ENCODE measurements at places on chromosomes 16 and 17.

DNA sequence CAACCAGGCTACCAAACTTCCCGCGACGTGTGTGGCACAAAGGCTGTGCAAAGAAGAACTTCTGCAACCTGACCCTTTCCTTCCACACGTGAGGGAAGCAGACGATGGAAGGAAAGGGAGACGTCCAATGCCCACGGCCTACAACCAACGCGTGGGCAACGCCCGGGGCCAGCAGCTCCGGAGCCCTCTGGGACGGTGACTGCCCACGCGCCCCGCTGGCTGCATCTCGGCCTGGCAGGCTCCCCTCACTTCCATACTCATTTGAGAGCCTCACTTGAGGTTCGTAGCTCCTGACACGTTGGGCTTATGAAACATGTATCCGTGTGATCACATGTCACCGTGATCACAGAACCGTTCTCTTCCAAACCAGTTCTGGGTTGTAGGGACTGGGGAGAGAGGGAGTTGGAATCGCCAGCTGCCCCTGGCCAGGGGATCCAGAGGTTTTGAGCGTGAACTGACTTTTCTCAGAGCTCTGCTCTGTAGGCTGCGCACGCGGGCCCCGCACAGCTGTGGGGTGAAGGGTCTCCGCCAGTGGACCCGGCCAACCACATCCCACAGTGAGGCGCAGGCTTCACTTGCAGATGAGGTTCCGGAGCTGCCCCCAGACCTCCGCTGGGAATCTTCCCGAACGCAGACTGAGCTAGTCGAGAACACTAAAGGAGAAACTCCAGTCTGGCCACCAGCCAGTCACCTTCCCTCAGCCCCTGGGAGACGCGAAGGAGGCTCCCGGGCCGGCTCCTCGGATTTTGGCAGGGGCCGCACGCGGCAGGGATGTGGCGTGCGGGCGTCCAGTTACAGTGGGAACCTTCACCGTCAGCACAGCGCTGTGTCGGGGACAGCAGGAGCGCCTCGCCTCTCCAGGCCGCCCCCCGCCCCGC, 1.0 kb downstream of the LMF1 start:
- no peak for DNase-seq

DNA sequence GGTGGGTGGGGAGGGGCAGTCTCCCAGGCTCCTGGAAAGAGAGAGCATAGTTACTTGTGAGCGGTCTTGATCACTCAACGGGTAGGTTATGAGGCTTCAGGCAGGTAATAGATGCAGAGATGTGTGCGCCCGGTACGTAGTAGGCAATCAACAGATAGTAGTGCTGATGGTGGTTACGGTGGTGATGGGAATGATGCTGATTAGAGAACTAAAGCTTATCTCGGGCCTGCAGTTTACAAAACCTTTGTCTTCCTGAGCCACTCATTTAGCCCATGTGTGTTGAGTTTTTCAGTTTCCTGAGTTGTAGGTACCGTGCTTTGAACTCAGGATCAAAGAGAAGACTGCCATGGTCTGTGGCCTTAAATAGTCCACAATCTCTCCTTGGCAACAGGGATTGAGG, 401.0 kb downstream of the SNX29 start:
- no peak for DNase-seq

DNA sequence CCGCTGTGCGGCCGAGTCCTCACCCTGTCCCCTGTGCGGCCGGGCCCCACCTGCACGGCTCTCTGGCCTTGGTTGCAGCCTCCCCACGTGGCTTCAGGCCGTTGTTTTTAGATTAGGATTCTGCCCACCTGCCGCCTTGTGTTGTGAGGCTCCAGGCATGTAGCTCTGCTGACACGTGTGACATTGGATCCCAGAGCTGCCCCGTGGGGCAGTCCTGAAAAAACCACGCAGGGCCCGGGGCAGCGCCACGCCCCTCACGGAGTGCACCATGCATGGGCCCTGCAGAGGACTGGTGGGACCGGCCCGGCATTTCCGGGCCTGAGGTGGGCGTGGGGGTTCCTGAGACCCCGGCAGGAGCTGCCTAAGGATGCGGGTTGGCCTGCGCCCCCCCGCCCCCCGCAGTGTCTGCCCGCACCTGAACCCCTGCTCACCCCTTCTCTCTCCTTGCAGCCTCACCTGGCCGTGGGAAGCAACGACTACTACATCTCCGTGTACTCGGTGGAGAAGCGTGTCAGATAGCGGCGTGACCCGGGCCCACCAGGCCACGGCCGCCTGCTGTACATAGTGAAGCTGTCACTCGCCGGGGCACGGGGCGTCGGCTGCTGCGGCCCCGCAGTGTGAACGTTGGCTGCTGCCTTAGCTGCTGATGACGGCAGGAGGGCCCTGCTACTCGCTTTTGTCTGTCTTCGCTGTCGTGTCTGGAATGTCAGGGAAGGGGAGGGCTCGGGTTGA, 27.7 kb upstream of the CHMP6 start:
- no peak for DNase-seq

DNA sequence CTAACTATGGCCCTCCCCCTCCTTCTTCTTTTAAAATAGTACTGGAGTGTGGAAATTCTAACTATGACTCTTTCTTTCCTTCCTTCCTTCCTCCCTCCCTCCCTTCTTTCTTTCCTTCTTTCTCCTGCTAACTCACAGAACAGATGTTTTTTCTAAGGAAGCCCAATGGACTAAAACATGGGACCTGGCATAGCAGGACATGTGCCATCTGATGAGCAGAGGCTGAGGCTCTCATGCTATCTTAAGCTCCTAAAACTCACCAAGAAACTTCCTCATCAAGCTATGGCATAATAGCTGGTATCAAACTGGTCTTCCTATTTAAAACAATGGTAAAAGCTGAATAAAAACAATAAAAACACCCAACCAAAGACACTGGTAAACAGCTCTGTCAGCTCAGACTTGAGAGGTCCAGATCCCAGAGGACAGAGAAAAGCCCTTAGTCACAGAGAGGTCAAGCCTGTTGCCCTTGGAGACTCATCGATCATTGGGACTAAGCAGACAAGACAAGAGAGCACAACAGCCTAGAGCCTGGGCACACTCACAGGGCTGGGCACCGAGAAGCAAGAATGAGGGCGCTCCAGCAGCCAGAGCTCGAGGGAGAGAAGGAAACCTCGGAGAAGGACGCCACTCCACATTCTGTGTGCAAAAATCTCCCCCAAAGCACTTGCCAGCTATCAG, 27.6 kb downstream of the SLC38A10 start:
- DNase-seq, result no peak

DNA sequence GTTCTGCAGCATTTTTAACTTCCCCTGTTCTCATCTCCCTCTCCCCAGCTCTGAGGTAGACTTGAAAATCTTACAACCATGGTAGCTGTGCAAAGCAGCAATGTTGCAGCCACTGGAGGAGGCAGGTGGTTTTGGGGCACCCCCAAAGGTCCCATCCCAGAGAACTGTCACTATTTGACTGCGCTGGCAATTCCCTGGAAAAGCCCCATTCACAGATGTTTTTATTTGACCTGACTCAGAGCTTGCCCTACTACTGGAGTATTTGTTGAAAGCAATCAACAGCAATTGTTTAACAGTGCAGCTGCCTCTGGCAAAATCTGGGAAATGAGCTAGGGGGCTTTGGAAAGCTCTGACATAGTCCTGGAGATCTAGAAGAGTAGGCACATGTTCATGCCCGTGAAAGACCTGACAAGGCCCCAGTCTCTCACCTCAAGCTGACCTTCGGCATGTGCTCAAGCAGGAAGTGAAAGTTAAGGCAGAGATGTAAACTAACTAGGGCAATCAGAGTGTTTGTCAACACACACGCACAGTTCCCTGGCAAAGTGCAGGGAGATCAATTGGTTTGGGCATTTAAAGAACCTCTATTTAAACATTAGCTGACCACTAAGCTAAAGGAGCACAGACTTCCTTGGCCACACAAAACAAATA, 19.7 kb upstream of the PIK3R5 start:
- no peak for DNase-seq
